Amygdala (tissue), 56 donors: ENCODE measurements at places on chromosomes 6 and 20.

- DNase-seq, result no peak
Measured at GRCh38 chr6:6790393-6790792, 201.9 kb downstream of the LY86 start.

DNA sequence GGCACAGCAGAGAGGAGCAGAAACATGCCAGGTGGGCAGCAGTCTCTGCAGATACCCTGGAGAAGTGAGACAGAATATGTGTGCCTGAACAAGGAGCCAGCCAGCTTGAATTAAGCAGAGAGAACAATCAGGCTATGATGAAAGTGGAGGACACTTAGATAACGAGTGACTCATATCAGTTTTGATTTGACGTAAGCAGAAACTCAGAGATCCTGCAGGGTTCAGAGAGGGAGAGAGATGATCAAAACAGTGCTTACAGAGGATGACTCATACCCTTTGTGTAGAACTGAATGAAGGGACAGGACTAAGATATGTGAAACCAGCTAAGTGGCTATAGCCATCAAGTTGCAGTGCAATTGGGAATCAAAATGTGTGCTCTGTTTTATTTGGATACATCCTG lies 300.7 kb downstream of the TENT5A start:
- DNase-seq, result no peak

GRCh38 chr6:11213422-11214021 lies 18.9 kb downstream of the NEDD9 start:
- DNase-seq, result no peak

DNA sequence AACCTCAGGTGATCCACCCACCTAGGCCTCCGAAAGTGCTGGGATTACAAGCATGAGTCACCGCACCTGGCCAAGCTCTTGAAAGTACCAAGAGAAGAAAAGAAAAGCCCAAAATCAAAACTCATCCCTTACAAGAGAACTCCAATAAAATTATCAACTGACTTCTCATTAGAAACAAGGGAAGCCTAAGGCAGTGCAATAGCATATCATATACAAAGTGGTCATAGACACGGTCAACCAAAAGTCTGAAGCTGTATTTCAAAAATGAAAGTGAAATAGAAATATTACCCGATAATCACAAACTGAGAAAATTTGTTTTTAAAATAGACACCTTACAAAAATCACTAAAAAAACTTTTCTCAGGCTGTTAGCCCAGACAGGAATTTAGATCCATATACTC lies 1321.1 kb upstream of the GJE1 start:
- DNase-seq, result no peak

- DNase-seq, result no peak
Measured at GRCh38 chr20:48816282-48817205, 11.3 kb downstream of the PREX1 start.

DNA sequence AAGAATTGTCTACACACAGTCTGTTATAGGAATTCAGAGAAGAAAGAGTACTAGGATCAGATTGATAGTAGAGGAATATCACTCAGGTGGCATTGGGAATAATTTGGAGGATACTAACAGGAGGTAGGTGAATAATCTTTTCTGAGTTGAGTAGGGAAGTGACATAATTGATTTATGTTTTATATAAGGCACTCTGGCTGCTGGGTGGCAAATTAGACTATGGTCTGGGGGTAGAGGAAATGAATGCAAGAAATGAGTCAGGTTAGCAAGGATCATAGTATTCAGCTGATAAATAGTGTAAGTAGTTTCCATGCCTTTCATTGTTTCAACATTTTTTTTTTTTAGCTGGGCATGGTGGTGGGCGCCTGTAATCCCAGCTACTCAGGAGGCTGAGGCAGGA lies 113.3 kb downstream of the CDKAL1 start:
- no peak for DNase-seq

GRCh38 chr20:62887152-62887859 lies 25.7 kb upstream of the TCFL5 start:
- no peak for DNase-seq

DNA sequence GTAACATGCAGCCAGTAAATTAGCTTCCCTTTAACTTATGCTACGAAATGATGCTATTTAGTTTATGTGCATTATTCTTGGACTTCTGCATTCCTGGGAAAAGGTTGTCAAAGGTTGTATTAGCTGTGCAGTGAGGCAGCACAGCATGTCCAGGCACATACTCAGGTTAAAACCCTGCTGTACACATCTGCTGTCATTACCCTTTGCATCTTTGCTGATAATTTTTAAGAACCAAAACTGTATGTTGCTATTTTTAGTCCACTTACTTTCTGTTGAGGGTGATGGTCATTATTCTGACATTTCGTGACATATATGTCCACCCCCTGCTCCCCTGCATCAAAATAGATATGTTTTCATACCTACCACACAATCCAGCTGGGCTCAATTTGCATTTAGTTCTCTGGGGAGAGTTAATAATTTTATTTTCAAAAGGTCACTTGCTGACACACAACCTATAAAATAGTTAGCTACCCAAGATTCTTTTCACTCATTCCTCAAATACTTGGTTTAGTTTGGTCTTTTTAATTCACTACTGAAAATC lies 142.5 kb upstream of the SPACA1 start:
- no peak for DNase-seq

DNA sequence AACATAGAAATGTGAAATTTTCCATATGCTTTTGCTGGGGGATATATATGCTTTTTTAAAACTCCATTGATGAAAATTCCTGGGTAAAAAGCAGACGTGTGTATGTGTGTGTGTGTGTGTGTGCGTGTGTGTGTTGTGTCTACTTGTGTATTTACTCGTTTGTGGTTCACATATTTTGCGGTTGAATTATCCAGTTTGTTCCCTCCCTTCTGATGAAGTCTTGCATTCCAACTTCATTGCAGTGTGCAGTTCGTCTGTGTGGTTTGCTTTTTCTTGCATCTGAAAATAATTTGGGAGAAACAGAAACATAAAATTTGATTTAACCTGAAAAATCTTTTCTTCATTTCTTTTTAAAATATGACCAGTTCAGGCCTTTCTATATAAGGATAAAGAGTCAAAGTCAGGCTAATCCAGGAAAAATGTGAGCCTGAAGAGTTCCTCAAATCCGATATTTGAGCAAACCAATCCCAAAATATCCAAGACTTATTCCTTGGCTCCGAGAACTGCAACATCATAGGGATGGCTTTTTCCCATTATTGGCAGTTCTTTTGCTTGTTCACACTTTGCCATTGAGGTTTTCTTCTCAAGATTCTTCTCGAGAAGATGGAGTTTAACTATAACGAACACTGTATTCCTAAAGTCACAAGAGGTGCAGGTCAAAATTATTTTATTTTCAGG lies 202.2 kb upstream of the CCN2 start:
- no peak for DNase-seq

- DNase-seq, result no peak
Measured at GRCh38 chr6:5438922-5439584, 177.7 kb downstream of the FARS2 start.

- no peak for DNase-seq
Measured at GRCh38 chr6:167892835-167893815, 66.4 kb downstream of the AFDN start.

- no peak for DNase-seq
Measured at GRCh38 chr6:45625191-45625664, 247.5 kb upstream of the SUPT3H start.
